Type B pancreatic cell (in vitro differentiated cells): ENCODE measurements at places on chromosomes 3 and 15.
A peak's percentile ranks its signal among the peaks of the same experiment; 100 is the strongest.

DNA sequence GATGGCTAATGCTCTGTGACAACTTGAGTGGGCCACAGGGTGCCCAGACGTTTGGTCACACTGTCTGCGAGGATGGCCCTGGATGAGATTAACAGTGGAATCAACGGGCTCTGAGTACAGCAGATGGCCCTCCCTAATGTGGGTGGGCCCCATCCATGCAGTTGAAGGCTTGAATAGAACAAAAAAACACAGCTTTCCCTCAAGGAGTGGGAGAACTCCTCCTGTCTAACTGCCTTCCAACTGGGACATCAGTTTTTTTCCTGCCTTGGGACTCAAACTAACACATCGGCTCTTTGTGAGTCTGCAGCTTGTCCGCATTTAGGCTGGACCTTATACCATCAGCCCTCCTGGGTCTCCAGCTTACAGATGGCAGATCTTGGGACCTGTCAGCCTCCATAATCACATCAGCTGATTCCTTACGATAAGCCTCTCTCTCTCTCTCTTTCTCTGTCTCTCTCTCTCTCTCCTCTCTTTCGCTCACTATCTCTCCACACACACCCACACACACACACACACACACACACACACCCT is 20.8 kb downstream of the FAM174B start:
- no peak overlapping the region for H3K4me3 ChIP-seq
- peaks cover 25% of the 10 kb centered on the region for H3K4me1 ChIP-seq
- H3K36me3 ChIP-seq: peaks cover 9% of the 10 kb centered on the region
- no peaks in the 10 kb centered on the region for H3K27me3 ChIP-seq
- H3K27ac ChIP-seq: peak overlapping the region; percentile 12
- DNase-seq: peak; percentile 4

DNA sequence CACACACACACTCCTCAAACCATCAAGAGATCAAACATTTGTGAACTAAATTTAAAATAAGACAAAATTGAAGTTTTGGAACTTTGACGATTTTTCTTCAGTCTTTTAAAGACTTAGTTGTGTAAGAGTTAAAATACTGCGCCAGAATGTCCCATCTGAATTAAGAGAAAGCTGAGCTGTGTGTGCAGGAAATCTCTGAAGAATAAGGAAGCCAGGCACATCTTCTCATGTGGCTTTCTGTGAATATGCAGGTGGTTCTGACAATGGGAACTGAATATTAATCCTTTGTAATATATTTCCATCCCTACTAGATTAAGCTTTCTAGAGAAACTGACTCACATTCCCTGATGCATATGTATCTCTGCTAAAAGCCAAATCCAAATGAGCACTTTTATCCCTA is 60.1 kb upstream of the ICE2 start:
- H3K4me1 ChIP-seq: no peaks in the 10 kb centered on the region
- no peaks in the 10 kb centered on the region for H3K27me3 ChIP-seq
- H3K27ac ChIP-seq: no peak overlapping the region
- no peak overlapping the region for H3K4me3 ChIP-seq
- DNase-seq: no peak

- H3K4me3 ChIP-seq: no peak overlapping the region
- H3K36me3 ChIP-seq: no peaks in the 10 kb centered on the region
- no peak overlapping the region for H3K27ac ChIP-seq
- peaks cover 22% of the 10 kb centered on the region for H3K27me3 ChIP-seq
Measured at GRCh38 chr15:31973197-31973596, 57.1 kb upstream of the CHRNA7 start.

GRCh38 chr3:172581757-172582166 is 58.5 kb upstream of the TNFSF10 start:
- no peak overlapping the region for H3K27ac ChIP-seq
- DNase-seq: no peak
- H3K36me3 ChIP-seq: no peaks in the 10 kb centered on the region
- H3K27me3 ChIP-seq: no peaks in the 10 kb centered on the region
- no peak overlapping the region for H3K4me3 ChIP-seq
- no peaks in the 10 kb centered on the region for H3K4me1 ChIP-seq

DNA sequence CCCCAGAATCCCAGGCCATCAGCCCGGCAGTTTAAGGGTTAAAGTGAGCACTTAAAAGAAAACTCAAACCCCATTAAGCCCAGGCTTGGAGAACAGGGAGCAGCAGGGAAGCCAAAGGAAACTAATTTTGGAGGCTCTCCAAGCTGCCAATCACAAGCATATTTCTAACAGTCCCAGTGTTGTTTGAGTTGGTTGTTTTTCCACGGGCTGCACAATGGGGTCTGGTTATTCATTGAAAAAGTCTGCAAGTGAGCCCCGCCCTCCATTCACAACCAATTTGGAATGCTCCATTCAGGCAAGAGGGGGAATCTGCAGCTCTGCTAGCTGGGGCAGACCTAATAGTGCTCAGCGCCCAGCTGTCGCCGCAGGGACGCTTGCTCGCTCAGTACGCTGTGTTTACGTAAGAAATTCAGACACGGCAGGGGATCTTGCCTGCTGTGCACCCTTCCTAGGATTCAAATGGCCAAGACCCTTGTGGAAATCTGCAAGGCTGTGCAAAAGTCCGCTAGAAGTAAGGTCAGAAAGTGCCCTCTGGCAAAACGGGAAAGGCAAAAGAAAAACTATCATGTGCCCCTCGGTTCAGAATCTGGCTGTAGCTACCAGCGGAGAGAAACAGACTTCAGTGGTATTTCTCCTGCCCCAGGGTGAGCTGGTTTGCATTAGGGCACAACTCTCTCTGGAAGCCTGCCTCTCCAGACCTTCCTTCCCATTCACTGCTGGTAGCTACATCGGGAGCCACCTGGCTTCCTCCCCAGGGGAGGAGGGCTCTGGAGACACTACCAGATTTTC is 11.0 kb downstream of the ETV5 start:
- peaks cover 7% of the 10 kb centered on the region for H3K36me3 ChIP-seq
- peaks cover 19% of the 10 kb centered on the region for H3K27me3 ChIP-seq
- H3K4me3 ChIP-seq: peak overlapping the region; percentile 88
- peak overlapping the region; percentile 59 for H3K27ac ChIP-seq
- H3K4me1 ChIP-seq: peaks cover 41% of the 10 kb centered on the region
- peak; percentile 80 for DNase-seq

DNA sequence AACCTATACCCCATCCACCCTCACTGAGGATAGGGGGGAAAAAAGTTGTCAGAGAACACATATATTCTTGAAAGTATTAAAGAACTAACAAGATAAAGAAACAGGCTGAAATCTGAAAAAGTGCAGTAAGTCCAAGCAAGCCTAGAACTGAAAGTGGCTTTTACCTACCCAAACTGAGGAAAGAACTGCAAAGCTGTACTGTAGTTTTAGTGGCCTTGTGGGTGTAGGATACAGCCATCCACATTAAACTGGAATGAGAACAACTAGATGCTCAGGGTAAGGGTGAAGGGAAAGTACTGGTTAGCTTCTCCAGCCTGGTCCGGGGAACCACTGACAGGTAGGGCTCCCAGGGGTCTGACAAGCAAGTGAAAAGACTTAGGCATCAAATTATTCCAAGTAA is 10.1 kb downstream of the UBP1 start:
- no peaks in the 10 kb centered on the region for H3K27me3 ChIP-seq
- DNase-seq: no peak
- peak overlapping the region; percentile 48 for H3K27ac ChIP-seq
- peaks cover 1% of the 10 kb centered on the region for H3K36me3 ChIP-seq
- no peak overlapping the region for H3K4me3 ChIP-seq

- peak overlapping the region; percentile 98 for H3K27ac ChIP-seq
- H3K4me1 ChIP-seq: peaks cover 46% of the 10 kb centered on the region
- no peaks in the 10 kb centered on the region for H3K27me3 ChIP-seq
- no peak for DNase-seq
- peaks cover 6% of the 10 kb centered on the region for H3K36me3 ChIP-seq
Measured at GRCh38 chr3:152270937-152271336, 2.2 kb downstream of the MBNL1 start.

DNA sequence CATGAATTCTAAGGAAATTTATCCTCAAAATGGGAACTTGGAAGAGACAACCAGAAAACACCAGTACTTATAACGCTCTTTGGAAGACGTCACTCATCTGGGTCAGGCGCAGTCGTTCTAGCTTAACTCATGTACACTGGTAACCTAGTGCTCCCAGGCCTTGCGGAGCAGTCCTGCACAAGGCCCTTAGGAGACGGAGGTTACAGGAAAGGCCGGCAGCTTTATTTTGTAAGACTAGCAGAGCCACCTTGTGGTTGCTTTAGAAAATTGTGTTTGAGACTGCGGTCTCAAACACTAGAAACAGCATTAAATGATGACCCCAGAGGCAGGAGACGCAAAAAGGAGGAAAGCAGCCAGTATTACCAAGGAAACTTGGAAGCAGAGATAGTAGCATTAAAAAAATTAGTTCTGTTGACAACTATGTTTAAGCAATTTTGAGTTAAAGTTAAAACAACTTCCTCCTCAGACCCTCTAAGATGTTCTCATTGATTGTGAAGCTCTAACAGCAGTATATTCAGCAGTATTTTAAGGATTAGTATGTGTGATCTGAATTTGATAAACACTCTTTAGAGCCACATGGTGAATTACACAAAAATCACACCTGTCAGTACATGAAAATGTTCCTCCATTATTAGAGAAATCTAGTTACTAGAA is 141.9 kb upstream of the C2CD4B start:
- no peak for DNase-seq
- no peak overlapping the region for H3K4me3 ChIP-seq
- no peaks in the 10 kb centered on the region for H3K36me3 ChIP-seq
- H3K27ac ChIP-seq: no peak overlapping the region
- peaks cover 3% of the 10 kb centered on the region for H3K27me3 ChIP-seq

DNA sequence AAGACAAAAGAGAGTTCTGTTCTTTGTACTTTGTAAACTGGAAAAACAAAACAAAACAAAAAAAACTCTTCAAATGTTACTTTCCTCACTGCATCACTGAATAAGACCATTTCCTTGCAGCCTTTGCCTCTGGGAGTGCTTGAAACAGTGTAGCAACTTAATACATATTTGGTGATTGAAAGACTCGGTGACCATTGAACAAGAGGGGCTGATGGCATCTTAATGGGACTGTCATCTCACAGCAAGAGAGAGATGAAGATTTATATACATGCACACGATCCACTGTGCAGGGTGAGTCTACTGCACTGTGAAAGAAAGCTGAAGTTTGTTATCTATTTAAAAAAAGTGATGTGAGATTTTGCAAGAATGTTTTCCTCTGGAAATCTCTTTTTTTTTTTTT is 111.9 kb upstream of the KLHL25 start:
- H3K4me1 ChIP-seq: peaks cover 16% of the 10 kb centered on the region
- no peak overlapping the region for H3K27ac ChIP-seq
- DNase-seq: no peak
- no peak overlapping the region for H3K4me3 ChIP-seq
- no peaks in the 10 kb centered on the region for H3K36me3 ChIP-seq

GRCh38 chr15:91408476-91409076 is 308.5 kb downstream of the SV2B start:
- no peaks in the 10 kb centered on the region for H3K4me1 ChIP-seq
- H3K4me3 ChIP-seq: no peak overlapping the region
- H3K36me3 ChIP-seq: no peaks in the 10 kb centered on the region
- H3K27ac ChIP-seq: no peak overlapping the region
- H3K27me3 ChIP-seq: no peaks in the 10 kb centered on the region

GRCh38 chr3:127908202-127908601 is 6.8 kb upstream of the KBTBD12 start:
- H3K27ac ChIP-seq: no peak overlapping the region
- peaks cover 43% of the 10 kb centered on the region for H3K27me3 ChIP-seq
- H3K36me3 ChIP-seq: no peaks in the 10 kb centered on the region
- no peak overlapping the region for H3K4me3 ChIP-seq
- H3K4me1 ChIP-seq: peaks cover 9% of the 10 kb centered on the region

DNA sequence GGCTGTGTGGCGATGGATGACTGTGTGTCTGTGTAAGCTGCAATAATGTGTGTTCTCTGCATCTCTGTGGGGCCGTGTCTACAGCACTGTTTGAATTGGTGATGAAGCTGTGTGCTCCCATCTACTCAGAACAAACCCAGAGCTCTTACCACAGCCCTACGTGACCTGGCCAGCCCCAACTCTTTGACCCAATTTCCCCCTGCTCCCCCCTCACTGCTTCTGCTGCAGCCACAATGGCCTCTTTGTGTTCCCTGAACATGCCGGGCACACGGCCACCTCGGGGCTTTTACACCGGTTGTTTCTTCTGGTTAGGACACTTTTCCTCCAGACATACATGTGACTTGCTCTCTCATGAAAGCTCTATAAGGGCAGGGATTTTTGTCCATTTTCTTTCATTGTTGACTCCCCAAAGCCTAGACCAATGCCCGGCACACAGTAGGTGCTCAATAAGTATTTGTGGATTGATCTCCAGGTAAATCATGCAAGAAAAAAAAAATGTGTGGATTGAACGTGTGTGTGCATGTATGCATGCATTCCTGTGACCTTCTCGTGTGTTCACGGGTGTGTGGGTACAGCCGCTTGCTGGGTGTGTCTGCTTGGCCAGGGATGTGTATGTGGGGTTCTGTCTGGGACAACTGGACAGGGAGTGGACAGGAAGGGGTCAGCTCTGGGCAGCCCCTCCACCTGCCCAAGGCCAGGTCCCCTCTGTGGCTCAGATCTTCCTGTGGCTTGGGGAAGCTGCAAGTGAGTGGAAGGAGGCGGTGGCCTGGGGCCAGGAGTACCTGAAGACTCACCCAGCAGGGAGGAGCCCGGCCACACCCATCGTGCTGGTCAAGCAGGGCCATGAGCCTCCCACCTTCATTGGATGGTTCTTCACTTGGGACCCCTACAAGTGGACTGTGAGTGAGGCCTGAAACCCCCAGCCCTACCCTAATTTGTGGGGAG is 14.8 kb downstream of the VILL start:
- H3K4me1 ChIP-seq: peaks cover 15% of the 10 kb centered on the region
- peaks cover 5% of the 10 kb centered on the region for H3K36me3 ChIP-seq
- peak overlapping the region; percentile 50 for H3K4me3 ChIP-seq
- H3K27ac ChIP-seq: peak overlapping the region; percentile 86
- DNase-seq: no peak
- H3K27me3 ChIP-seq: no peaks in the 10 kb centered on the region

GRCh38 chr3:20064387-20064786 is 24.1 kb downstream of the KAT2B start:
- H3K4me1 ChIP-seq: peaks cover 19% of the 10 kb centered on the region
- H3K36me3 ChIP-seq: peaks cover 5% of the 10 kb centered on the region
- no peak overlapping the region for H3K27ac ChIP-seq
- no peak for DNase-seq

- H3K27me3 ChIP-seq: peaks cover 10% of the 10 kb centered on the region
- no peak overlapping the region for H3K27ac ChIP-seq
- H3K4me3 ChIP-seq: no peak overlapping the region
- DNase-seq: no peak
Measured at GRCh38 chr3:130826516-130827182, 67.2 kb upstream of the ATP2C1 start.

DNA sequence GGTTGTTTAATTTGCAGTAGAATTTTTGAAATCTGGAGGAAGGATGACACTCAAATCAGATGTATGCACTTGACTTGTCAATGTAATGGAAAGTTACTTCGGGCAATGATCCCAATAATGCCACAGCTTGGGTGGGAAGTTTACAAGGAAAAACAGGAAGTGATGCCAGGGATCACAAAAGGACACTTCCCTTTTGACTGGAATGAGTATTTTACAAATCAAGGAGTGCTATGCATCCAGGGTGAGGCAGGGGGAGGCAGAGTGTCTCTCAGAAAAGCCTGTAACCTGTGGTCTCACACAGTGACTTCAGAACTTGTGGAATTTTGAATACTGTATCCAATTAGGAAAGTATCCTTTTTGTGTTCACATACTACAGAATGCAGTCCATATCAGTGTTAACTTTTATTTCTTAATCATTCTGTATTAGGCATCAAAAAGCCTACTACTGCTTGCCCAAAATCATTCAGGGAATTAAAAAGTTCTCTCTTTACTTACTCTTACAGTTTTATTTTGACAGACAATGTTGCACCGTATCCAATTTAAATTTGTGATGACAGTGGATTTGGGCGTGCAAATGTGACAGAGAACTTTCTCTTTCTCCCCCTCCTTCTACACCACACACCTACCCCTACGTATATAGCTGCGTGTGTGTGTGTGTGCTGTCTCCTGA is 445.1 kb downstream of the MECOM start:
- no peaks in the 10 kb centered on the region for H3K27me3 ChIP-seq
- no peak overlapping the region for H3K4me3 ChIP-seq
- no peak for DNase-seq
- no peak overlapping the region for H3K27ac ChIP-seq
- H3K4me1 ChIP-seq: peaks cover 4% of the 10 kb centered on the region
